ENCODE measurements at places on chromosomes 5 and 9. TPM values are rescaled to one million over a fixed set of nuclear protein-coding genes. Genes with fewer than 3 reads are reported as not detected.

The LHX2 gene
- not detected for total RNA-seq

The CATSPER3 gene
- total RNA-seq, result 0.71 TPM

The NDUFS6 gene
- 49.9 TPM for total RNA-seq

The BHMT2 gene
- 0.76 TPM for total RNA-seq

The PDGFRB gene
- 1.0 TPM for total RNA-seq

The OR1J4 gene
- total RNA-seq, result not detected
